ENCODE measurements at places on chromosomes 7 and 10. TPM values are rescaled to one million over a fixed set of nuclear protein-coding genes. Genes with fewer than 3 reads are reported as not detected.

AKR1C4 gene
- total RNA-seq = not detected

CCL26 gene
- not detected for total RNA-seq

NHLRC2 gene
- 23.6 TPM for total RNA-seq

SPDYE9 gene
- total RNA-seq = not detected

ZNF467 gene
- total RNA-seq = 0.21 TPM

JAZF1 gene
- 4.2 TPM for total RNA-seq
